T follicular helper cell (primary cell): ENCODE measurements at places on chromosomes 7 and 10.

GRCh38 chr7:98862203-98862602 is 7.6 kb downstream of the TMEM130 start:
- no peak for DNase-seq

- no peak for DNase-seq
Observed at GRCh38 chr7:95429241-95429990, 5.4 kb downstream of the PON2 start.

DNA sequence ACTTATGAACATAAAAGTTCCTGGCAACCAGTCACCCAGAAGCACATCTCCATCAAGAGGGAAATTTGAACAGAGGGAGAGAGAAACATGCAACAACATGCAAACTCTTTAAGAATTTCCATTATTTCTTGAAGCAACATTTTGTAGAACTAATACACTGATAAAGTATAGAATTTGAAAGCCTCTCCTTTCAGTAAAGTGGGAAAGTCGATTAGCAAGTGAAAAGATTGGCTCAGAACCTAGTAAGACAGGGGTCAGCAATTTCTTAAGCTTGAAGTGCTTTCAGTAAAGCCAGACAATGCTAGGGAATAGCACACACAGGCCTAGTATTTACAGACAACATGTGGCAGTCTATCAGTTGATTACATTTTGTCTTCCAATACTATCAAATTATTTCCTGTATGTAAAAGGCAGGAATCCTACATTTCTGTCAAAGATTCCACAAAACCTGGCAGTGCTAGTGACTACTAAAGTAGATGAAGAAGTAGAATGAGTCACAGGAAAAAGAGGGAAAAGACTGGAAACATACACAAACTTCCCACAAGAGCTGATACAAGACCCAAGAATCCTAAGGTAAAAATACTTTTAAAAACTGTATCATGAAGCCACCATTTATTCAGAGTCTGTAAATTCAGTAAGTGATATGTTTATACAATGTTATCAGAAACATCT is 25.2 kb downstream of the DNAJC1 start:
- no peak for DNase-seq

- no peak for DNase-seq
Observed at GRCh38 chr7:124032369-124033094, at the start of gene TMEM229A. Gene TMEM229A, minus strand, starts transcription at chr7:124033067. Its CDS starts 64 bp downstream, at chr7:124033003.

DNA sequence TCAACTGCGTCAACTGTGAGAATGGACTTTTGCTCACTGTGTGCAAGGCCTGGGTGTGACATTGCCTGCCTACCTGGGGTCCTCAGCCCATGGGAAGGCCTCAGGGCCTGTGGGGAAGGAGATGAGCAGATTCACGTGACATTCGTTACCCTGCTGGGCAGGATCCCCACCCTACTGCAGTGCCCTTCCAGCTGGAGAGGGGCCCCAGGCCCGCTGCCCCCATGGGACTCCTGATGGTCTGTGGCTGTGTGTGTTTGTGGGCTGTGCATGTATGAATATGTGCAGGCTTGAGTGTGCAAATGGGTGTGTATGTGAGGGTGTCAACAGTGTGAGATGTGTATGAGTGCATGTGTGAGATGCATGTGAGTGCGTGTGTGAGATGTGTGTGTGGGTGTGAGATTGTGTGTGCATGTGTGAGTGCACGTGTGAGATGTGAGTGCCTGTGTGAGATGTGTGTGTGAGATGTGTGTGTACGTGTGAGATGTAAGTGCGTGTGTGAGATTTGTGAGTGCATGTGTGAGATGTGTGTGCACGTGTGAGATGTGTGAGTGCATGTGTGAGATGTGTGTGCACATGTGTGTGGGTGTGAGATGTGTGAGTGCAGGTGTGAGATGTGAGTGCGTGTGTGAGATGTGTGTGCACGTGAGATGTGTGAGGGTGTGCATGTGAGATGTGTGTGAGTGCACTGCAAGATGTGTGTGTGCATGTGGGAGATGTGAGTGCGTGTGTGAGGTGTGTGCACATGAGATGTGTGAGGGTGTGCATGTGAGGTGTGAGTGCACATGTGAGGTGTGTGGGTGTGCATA is 29.7 kb downstream of the PPIF start:
- DNase-seq = no peak

GRCh38 chr7:101635484-101635883 is 6.4 kb upstream of the MYL10 start:
- no peak for DNase-seq

DNA sequence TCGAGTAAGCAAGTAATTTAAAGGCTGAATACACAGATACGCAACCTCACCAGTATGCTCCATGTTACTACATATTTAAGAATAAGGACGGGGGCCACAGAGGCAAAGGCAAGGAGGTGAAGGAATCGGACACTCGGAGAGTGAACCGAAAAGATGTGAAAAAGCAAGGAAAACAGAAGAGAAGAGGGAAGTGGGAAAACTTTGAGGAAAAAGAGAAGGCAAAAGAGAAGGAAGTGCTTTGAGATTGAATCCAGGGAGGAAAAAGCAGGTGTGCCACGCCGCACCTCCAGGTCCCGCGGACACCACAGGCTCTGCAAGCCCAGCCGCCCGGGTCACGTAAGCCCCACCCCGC is 367 bp upstream of the AVL9 start:
- no peak for DNase-seq

DNA sequence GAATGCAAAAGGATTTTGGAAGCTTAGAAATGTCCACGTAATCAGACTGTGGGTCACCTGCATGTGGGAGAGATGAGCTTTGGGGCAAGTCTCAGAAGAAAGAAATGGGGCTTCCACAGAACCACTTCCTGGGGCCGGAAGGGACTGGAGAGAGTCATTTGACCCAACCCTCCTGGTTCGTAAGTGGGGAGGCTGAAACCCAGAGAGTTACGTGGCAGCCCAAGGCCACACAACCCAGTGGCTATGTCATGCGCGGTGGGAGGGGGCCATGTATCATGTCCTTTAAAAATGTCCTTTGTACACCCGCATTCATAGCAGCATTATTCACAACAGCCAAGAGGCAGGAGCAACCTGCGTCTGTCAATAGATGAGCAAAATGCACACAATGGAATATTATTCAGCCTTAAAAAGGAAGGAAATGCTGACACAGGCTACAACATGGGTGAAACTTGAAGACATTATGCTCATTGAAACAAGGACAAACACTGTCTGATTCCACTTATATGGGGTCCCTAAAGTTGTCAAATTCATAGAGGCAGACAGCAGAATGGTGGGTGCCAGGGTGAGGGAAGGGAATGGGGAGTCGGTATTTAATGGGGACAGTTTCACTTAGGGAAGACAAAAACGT is 15.1 kb downstream of the CAMK2B start:
- DNase-seq = no peak

DNA sequence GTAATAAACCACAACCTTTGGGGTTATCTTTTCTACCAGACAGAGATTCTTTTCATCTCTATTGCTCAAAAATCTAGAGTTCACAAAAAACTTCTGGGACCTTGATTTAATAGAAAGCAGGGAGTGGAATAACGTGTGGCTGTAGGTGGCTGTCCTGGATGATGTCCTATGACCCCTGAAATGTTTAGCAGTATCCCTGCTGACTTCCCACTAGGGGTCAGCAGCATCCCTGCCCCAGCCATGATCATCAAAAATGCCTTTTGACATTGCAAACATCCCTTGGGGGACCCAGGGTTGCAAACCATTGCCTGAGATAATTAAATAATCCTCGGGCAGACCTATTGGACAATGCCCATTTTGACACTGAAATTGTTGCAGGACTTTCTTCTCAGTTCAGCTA is 177.1 kb downstream of the USP6NL start:
- no peak for DNase-seq

DNA sequence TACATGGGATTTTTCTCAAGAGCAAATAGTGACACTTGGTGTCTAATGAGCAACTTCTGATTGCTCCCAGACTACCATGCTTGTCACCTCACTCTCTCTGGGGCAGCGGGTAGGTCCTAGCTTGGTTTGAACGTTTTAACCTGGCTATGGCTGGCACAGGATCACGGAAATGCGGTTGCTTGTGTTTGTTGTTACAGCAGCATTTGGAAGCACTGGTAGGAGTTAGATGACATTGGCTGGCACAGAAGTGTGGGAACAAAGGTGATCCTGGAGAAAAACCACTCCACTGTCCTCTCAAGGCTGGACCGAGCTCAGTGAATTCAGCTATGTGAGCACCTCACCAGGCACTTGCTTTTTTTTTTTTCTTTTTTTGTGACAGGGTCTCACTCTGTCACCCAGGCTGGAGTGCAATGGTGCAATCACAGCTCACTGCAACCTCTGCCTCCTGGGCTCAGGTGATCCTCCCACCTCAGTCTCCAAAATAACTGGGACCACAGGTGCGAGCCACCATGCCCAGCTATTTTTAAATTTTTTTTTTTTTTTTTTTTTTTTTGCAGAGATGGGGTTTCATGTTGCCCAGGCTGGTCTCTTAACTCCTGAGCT is 3.5 kb upstream of the PFKFB3 start:
- no peak for DNase-seq

DNA sequence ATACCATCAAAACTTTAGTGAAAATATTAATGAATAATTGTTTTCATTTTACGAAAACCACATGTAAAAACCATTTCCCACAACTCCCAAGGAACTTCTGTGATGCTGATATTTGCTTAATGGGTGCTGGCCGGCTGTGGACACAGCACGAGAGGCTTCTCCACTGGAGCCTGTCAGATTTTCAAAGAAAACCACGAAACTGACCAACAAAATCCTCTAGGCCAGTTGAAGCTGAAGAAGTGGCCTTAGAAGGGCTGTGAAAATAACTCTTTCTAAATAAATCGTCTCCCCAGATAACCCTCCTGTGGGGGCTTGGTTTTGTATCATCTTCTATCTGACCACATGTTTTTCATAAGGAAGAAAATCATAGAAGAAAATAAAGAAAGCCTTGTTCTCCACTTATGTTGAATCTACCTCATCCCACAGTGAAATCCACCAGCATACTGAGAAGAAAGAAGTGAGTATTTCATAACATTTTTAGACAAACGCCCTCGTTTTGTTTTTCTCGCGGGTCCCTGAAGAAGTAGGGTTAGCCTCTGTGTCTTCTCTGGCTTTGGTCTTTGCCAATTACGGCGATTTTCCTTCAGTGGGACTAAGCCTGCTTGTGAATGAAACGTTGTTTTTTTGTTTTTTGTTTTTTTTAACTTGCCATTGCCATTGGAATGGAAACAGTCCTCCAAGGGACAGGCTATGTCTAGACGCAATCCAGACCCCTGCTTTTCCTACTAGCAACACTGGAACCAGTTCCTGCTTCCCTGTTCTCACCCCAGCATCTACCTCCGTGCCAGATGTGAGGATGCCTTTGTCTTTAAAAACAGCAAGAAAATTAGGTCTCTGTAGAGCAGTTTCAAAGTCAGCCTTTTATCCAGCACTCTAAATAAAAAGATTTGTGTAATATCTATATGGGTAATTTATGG is 123.9 kb downstream of the ADAM12 start:
- no peak for DNase-seq
